ENCODE measurements at places on chromosomes 13 and 19. TPM values are rescaled to one million over a fixed set of nuclear protein-coding genes. Genes with fewer than 3 reads are reported as not detected.

THSD8 gene
- total RNA-seq: 45.2 TPM

CEACAM8 gene
- not detected for total RNA-seq

SIGLEC5 gene
- total RNA-seq: not detected

DNAJC15 gene
- 2.4 TPM for total RNA-seq

GRCh38 chr13:77584106-77584505 lies 48.6 kb downstream of the SCEL start:
- DNase-seq: peak; percentile 94

- DNase-seq: no peak
These were observed 358.3 kb downstream of the EFNB2 start for GRCh38 chr13:106177146-106177545.

DNA sequence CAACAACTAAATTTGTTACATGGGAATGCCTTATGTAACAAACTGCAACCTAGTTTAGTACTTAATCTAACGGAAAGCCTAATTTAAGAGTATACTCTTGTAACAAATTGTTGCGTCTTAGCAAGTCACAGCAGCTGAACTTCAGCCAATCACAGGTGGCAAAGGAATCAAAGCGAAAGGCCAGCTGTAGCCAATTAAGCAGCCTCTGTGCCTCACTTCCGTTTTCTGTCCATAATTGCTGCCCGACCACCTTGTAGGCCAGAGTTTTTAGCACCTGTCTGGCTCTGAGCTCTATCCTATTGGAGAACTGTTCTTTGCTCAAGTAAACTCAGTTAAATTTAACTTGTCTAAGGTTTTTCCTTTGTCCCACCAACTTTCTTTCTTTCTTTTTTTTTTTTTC lies 18.1 kb upstream of the HSPH1 start:
- DNase-seq: no peak

DNA sequence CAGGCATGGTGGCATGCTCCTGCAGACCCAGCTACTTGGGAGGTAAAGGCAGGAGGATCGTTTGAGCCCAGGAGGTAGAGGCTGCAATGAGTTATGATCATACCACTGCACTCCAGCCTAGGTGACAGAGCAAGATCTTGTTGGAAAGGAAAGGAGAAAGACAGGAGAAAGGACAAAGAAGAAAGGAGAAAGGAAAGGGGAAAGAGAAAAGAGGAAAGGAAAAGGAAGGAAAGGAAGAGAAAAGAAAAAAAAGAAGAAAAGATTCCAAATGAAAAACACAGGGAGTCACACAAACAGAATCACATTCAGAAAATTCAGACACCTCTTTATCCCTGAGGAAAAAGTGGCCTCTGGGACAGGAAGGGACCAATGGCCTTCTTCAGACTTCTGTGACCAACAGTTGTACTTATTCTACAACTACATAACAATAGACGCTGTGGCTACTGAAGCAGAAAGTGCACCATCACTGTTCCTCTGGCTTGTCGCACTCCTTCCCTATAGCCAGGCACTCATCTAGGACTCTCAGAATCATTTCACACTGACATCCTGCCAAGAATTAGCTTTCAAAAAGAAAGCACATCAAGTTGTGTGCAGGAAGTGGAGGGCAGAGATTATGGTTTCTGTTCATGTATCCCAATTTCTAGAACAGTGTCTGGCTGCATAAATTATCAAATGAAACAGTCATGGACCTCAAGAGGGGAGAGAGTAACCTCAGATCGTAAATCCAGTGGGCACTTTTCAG lies 5.9 kb downstream of the MTMR6 start:
- DNase-seq: peak; percentile 83

GRCh38 chr19:48961051-48961649 lies 4.0 kb upstream of the FTL start:
- DNase-seq: no peak

DNA sequence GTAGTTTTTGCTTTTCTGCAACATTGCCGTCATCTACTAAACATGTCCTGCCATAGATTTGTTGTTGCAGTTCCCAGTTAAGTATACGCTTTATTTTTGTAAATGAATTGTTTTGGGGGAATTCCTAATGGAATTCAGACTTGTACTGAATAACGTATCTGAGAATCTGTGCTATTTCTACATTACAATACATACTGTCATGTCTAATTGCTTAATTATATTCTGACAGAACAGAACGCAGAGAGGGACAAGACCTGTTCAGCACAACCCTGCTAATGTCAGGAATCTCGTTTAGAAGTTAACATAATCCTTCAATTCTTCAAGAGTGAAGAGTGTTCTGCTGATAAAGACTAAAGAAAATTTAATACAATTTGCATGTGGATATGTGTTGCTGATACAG lies 861.1 kb upstream of the KLHL1 start:
- no peak for DNase-seq

GRCh38 chr19:944171-944567 lies 18.3 kb downstream of the ARID3A start:
- no peak for DNase-seq

- DNase-seq: no peak
These were observed 642.1 kb upstream of the ARGLU1 start for GRCh38 chr13:107209824-107210722.

- DNase-seq: no peak
These were observed 211.4 kb downstream of the KCNRG start for GRCh38 chr13:50226515-50227155.

- no peak for DNase-seq
These were observed 245.3 kb downstream of the IRS2 start for GRCh38 chr13:109541081-109541480.

DNA sequence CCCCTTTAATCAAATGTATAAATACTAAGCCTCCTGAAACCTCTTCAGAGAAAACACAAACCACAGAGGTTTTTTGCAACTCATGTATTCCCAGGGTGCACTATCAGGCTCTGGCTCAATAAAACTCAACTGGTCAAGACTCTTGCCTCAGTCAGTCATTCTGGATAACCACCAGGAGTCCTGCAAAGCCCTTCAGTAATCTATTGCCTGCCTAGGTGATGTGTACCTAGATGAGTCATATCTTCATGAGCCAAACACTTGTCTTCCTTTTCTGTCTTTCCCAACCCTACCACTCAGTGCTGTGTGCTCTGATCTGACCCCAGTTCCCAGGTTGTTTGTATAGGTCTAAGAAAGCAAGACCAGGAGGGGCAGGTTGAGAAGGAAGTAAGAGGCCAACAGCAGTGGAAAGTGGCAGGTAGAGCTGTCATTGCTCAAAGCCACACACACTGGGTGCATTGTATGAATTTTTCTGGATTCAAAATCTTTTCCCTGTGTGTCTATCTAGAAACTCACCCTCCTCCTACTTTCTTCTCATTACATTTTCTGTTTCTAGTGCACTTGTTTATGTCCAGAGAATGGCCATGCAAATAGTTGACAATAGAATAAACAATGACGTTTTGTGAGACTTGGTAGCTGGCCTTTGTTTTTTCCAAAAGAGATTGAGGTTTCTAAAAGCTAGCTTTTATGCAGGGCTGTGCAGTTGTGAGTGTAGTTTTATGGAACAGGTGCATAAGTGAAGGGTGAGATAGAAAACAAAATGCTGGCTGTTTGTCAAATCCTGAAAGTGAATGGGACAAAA lies 48.1 kb downstream of the PSG1 start:
- no peak for DNase-seq

- no peak for DNase-seq
These were observed 629 bp downstream of the IZUMO4 start for GRCh38 chr19:2097203-2097885.

All from A673 (cell line).